ENCODE measurements at places on chromosomes 3 and 15.
A peak's percentile ranks its signal among the peaks of the same experiment; 100 is the strongest.

DNA sequence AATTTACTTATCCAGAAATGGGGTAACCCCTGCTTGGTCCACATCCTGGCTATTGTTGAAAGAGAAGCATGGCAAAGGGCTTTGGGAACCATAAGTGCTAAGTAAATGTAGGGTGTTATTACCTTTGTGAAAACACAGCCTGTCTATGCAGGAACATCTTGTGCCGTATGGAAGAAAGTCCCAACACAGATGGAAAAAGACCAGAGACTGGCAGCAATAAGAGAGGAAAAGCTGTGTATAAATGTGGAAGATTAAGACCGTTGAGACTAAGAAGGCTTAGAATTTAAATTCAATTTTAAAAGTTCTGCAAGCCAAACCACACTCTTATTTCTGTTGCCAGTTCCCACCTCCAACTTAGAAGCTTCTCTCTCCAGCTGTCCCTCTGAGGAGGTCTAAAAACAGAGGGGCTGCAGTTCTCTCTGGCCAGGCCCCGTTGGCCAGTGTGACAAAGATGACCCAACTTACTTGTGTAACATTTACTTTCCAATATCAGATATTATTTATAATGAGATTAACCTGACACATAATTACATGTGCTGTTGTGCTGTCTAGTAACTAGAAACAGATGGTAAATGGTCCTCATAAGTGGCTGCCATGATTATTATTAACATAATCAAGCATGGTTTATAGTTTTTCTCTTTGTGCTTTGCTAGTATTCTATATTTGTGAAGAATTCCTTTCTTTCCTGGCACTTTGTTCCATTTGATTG lies 7.0 kb downstream of the MINDY4B start:
- no peak for DNase-seq

GRCh38 chr15:64532521-64533315 lies 72.3 kb downstream of the ZNF609 start:
- peak; percentile 28 for DNase-seq

GRCh38 chr3:144652573-144652972 lies 681.0 kb downstream of the DIPK2A start:
- DNase-seq, result no peak

- DNase-seq, result no peak
These were observed 1087.1 kb upstream of the ALCAM start for GRCh38 chr3:104279617-104280016.

- no peak for DNase-seq
These were observed 275.9 kb downstream of the ZIC4 start for GRCh38 chr3:147130461-147130860.

- DNase-seq, result no peak
These were observed 11.1 kb upstream of the SATB1 start for GRCh38 chr3:18436213-18436612.

DNA sequence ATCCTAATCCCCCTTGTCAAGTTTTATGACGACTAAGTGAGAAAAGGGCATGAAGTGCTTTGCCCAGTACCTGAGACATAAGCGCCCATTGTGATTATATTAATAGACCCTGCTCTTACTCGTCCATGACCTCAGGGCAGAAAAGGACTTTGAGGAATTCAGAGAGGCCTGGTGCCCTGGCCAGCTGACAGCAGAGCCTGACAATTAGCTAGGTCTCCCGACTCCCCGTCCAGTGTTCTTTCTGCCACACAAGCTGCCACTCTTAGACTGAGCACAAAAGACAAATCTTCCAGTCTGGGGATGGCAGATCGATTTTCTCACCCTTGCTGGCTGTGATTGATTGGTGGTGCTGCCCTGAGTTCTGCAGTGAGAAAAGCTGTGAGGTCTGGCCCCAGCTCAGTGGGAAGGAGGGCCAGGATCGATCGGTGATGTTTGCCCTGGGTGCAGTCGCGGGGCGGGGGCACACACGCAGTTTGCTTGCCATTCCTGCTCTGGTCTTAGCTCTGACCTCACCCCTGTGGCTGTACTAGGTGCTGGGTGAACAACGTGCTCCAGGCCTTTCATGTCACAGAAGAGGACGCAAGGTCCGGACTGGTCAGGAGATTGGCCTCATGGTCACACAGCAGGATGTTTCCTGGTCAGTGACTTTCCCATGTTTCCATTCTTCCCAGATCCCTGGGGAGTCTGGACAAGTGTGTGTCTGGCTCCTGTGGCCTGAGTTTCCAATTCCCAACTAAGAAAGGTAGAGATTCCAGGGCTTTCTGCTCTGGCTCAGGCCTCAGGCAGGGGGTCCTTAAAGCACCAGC lies 67.4 kb upstream of the TLE3 start:
- DNase-seq, result no peak

DNA sequence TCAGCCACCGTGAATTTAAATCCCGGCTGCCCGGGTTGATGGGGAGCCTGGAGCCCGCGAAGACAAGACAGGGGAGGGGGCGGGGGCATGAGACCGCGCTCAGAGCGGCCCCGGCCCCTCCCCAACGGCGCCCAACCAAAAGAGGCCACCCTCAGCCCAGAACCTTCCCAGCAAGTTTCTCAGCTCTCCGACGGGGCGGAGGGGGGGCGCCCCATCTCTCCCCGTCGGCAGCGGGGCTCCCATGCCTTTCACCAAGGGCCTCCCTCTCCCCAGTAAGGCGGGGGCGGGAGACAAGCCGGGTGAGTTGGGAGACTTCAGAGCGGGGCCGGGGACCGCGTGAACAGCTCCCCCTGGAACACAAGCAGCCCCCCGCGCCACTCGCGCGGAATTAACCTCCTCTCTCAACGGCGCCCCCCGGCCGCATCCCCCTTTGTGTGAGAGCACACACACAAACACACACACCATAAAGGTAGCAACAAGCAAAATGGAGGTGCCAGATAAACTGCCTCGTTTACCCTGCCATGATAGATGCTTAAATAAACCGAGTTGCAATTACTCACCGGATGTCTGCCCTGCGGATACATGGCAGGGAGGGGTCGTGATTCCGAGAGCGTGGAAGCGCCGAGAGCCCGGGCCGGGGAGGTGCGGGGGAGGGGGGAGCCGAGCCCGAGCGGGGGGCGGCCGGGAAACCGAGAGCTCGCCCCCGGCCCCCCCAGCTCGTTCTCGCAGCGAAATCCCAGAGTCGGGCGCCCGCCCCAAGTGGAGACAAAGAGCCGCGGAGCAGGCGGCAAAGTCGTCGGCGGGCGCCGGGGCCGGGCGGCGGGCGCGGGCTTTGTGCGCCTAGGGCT lies 1.3 kb downstream of the TLE3 start:
- peak; percentile 43 for DNase-seq

GRCh38 chr3:61181874-61182273 lies 69.4 kb downstream of the FHIT start:
- peak; percentile 73 for DNase-seq

All from GM12865 (cell line).